ENCODE measurements at places on chromosomes 6 and 20. TPM values are rescaled to one million over a fixed set of nuclear protein-coding genes. Genes with fewer than 3 reads are reported as not detected.

Gene SLC35D3
- total RNA-seq, result not detected

Gene EPHA7
- 2.1 TPM for total RNA-seq

Gene RAET1L
- not detected for total RNA-seq

Gene AIF1
- total RNA-seq, result 6.8 TPM

Gene GTSF1L
- not detected for total RNA-seq

Gene OXT
- not detected for total RNA-seq

DNA sequence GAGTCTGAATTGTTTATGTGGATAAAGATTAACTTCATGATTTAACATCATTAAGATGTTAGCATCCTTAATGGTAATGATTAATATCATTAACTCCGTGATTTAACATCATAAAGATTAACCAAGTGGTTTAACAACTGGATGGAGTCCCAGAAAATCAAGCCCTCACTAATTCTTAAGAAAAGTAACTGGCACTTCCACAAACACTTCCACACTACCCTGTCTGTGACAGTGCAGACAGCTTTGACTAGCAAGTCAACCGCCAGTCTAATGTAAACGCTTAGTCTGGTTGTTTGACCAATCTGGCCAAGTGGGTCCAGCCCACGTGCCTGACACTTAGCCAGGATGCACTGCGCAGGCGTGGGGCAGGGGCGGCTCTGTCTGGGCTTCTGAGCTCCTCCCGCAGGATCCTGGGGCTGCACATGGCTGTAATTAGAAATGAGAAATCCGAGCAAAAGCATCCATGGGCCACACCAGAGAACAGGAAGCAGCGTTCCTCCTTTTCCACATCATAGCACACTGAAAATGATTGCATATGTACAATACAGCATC, 424.2 kb downstream of the FOXA2 start:
- DNase-seq, result no peak
- no peak overlapping the region for H3K27ac ChIP-seq
- H3K4me3 ChIP-seq, result no peak overlapping the region
- no peaks in the 10 kb centered on the region for H3K27me3 ChIP-seq
- no peaks in the 10 kb centered on the region for H3K36me3 ChIP-seq

- H3K36me3 ChIP-seq, result no peaks in the 10 kb centered on the region
- peak within 1 kb of the TSS; percentile 43 for H3K4me3 ChIP-seq
- H3K4me1 ChIP-seq, result no peaks in the 10 kb centered on the region
- peak within 1 kb of the TSS; percentile 48 for H3K27ac ChIP-seq
Observed at GRCh38 chr6:154995254-154996015, at the start of gene TIAM2. Gene TIAM2 (plus strand): TSS chr6:154995315. CDS start chr6:155129224, 133,909 bp downstream.

DNA sequence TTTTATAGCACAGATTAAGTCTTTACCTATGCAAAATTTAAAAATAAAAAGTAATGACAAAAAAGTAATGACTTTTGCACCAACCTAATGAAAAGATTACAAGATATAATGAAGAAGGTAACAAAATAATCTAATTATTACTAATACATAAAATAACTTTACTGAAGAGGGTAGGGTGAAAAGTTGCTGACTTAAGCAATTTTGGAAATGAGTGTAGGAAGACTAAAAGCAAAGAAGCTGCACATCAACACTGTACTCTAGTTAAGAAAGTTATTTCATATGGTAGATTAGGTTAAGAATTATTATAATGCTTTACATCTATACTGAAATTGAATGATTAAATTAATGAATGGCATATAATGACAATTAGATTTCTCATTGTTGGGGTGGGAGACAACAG, 76.8 kb downstream of the MANEA start:
- no peak overlapping the region for H3K4me3 ChIP-seq
- H3K27ac ChIP-seq, result no peak overlapping the region
- no peaks in the 10 kb centered on the region for H3K27me3 ChIP-seq
- H3K4me1 ChIP-seq, result no peaks in the 10 kb centered on the region
- no peaks in the 10 kb centered on the region for H3K36me3 ChIP-seq

DNA sequence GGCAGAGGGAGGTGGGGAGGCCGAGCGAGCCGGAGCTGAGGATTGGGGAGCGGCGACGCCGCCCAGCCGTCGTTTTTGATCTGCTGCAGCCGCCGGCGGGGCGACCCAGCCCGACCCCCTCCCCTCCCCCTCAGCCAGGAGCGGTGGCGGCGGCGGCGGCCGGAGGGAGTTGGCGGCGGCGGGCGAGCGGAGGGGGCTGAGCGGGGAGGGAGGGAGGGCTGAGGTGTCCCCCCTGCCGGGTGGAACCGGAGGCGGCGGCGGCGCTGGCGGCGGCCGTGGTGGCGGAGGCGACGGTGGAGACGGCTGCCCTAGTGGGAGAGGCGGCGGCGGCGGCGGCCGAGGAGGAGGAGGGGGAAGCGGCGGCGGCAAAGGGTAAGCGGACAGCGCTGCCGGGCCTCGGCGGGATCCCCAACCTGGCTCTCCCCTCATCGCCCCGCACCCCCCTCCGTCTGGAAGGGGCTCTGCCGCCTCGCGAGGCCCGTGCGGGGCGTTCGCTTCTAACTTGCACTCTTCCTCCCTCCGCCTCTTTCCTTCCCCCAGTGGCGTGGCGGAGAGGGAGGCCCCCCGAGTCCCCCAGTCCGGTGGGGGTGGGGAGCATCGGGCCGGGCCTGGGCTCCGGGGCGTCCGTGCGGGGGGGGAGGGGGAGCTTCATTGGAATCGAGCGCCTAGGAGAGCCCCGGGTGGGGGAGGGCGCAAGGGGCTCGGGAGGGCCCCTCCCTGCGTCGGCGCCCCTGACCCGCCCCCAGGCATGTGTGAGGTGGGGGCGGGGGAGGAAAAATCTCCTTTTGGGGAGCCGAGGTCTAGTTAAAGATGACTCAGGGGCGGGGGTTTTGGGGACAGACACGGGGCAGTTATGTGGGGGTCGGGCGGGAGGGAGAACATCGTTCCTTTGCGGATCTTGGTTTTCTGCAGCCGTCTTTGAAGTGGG, at the start of gene TAB2:
TSS of gene TAB2 (plus strand) at position 69 of the 928 bp plus-strand sequence. CDS start 52,286 bp downstream, outside the sequence.
- H3K27me3 ChIP-seq, result no peaks in the 10 kb centered on the region
- H3K27ac ChIP-seq, result peak within 1 kb of the TSS; percentile 96
- peak within 1 kb of the TSS; percentile 97 for H3K4me3 ChIP-seq
- peak; percentile 61 for DNase-seq
- H3K4me1 ChIP-seq, result peaks cover 29% of the 10 kb centered on the region
- H3K36me3 ChIP-seq, result no peaks in the 10 kb centered on the region

GRCh38 chr6:9523462-9523861, 891.4 kb downstream of the TFAP2A start:
- no peaks in the 10 kb centered on the region for H3K27me3 ChIP-seq
- H3K4me1 ChIP-seq, result no peaks in the 10 kb centered on the region
- DNase-seq, result no peak
- no peak overlapping the region for H3K4me3 ChIP-seq

DNA sequence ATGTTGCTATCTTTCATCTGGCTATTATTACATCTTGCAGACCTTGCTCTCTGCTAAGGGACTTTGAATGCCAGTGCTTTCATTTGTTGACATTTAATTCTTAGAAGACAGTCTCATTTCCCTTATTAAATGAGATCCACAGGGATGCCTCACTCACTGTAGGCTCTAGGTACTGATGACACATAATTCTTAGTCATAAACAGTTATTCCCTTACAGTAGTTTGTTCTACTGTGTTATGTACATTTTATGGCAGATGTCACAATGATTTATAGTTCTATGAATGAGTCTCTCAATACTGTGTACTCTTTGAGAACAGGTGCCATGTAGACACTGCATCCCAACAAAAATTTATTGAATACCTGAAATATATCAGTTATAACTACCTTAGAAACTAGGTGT, 70.3 kb downstream of the FAM83B start:
- H3K27ac ChIP-seq, result no peak overlapping the region
- H3K27me3 ChIP-seq, result no peaks in the 10 kb centered on the region
- H3K4me1 ChIP-seq, result no peaks in the 10 kb centered on the region
- no peak for DNase-seq
- H3K4me3 ChIP-seq, result no peak overlapping the region

GRCh38 chr6:31834367-31835250, 7.1 kb downstream of the HSPA1B start:
- H3K4me1 ChIP-seq, result peaks cover 51% of the 10 kb centered on the region
- H3K36me3 ChIP-seq, result peaks cover 29% of the 10 kb centered on the region
- H3K27ac ChIP-seq, result peak overlapping the region; percentile 97
- H3K4me3 ChIP-seq, result peak overlapping the region; percentile 94
- peak; percentile 93 for DNase-seq

- H3K27ac ChIP-seq, result no peak overlapping the region
- no peaks in the 10 kb centered on the region for H3K27me3 ChIP-seq
- no peak overlapping the region for H3K4me3 ChIP-seq
Observed at GRCh38 chr6:168746013-168746412, 305.0 kb downstream of the SMOC2 start.

GRCh38 chr6:33699131-33699530, 12.4 kb downstream of the UQCC2 start:
- H3K27me3 ChIP-seq, result no peaks in the 10 kb centered on the region
- H3K4me1 ChIP-seq, result peaks cover 55% of the 10 kb centered on the region
- no peak for DNase-seq
- no peak overlapping the region for H3K27ac ChIP-seq
- no peak overlapping the region for H3K4me3 ChIP-seq

All from heart left ventricle (tissue), 16 donors.